ENCODE measurements at places on chromosomes 4 and X.

DNA sequence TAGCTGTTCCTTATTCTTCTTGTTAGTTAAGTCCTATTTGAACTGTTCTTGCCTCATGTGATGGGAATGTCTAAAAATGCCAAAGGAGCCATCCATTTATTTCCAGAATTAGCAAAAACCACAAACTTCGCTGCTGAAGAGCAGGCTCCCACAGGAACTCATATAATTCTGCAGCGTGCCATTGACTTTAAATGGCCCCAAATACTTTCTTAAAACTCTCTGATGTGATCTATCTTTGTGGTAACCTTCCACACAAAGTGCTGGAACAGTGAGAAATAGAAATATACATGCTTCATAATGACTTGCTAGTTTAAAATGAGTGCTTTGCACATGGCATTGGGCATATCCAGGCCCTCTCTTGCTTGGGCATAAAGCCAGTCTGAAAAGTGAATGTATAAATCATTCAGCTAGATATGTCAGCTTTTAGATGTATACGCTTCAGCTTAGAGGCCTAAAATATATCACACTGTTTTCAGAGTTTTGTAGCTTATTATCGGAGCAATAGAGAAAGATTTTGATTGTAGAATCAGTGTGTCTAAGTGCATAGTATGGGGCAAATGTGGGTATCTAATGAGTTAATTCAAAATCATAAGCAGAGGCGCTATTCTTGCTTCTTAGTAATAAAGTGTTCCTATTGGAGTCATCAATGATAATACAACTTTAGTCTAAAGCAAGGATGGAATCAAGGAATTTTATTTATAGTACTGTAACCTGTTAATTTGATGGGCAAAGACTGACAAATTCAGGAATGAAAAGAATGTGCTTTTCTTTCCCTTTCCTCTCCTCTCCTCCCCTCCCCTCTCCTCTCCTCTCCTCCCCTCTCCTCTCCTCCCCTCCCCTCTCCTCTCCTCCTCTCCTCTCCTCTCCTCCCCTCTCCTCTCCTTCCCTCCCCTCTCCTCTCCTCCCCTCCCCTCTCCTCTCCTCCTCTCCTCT lies 392.2 kb upstream of the ZFP42 start:
- no peak for DNase-seq

- no peak for DNase-seq
These were observed 98.3 kb upstream of the GALNTL6 start for GRCh38 chr4:171714791-171715454.

DNA sequence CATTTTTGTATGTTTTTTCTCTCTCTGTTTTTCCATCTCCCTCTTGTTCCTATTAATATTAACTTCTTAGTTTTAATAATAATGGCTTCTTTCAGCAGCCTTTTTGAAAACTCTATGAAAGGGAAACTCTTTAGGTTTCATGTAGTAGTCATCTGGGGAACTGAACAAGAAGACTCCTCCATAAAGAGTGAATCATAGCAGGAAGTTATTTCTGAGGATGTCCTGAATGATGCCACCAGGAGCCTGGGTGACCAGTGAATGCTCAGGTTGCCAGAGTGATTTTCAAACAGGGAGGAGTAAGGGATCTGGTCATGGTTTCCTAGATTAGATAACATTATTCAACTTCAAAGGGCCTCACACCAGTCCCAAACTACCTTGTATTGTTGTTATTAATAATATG lies 212.8 kb upstream of the PDE5A start:
- no peak for DNase-seq

DNA sequence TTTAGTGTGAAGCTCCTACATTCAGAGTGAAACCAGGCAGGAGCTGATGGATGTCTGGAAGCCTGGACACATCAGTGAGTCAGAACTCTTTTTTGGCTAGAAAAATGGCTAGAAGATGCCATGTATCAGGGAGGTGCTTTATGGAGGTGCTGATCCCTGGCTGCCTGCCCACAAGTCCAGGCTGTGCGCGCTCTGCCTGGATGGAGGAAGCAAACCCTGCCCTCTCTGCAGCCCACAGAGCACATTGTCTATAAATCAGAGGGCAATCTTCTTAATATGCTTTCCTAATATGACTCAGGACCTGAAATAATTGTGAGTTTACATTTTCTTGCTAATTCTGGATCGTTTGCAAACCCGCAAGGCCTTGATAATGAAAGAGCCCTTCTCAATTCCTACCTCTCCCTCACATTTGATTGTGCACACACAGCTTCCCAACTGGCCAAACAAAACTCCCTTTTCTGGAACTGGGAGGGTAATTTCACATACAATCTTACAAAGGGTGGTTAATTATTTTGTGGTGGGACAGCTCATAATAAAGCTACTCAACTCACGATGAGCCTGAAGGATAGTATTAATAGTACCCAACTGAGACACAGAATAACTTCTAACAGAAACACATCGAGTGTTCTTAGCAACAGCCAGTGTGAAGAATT lies 11.7 kb downstream of the MFAP3L start:
- DNase-seq = no peak

- DNase-seq = no peak
These were observed 258.6 kb downstream of the FAM133A start for GRCh38 chrX:93932471-93933220.

Data from activated T-helper 9 cell treated with anti-CD3 and anti-CD28 coated beads, Interleukin-2, amount 50 U/mL, for 16 hours (primary cell).